HCT116 (cell line): ENCODE measurements at places on chromosomes 12 and 14.

DNA sequence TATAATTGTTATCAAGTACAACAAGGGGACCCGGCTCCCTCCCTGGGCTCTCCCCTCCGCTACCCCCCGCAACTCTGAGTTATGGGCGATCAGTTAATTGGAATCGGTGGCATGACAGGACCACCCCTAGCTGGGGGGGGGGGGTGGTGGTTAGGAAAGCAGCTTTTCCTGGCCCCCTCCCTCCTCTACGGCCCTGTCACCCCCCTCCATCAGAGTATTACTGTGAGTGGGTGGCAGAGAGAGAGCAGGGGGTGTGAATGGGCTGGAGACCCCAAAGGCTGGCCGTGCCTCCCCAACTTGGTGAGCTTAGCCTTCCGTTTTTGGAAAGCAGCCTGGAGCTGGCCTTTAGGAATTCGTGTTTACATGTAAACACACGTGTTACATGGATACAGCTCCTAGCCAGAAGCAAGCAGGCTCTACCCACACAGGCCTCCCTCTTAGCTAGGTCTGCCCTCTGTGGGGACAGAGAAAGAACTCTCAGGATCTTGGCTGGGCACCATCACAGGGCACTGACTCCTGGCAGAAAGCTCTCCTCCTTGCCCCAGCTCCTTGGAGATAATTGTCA lies 1.1 kb upstream of the HOXC4 start:
- no peaks in the 10 kb centered on the region for H3K27me3 ChIP-seq
- H3K4me1 ChIP-seq: no peaks in the 10 kb centered on the region
- H3K36me3 ChIP-seq: no peaks in the 10 kb centered on the region
- DNase-seq: no peak

GRCh38 chr12:70448371-70448770 lies 82.3 kb downstream of the KCNMB4 start:
- DNase-seq: no peak
- H3K27me3 ChIP-seq: no peaks in the 10 kb centered on the region
- no peaks in the 10 kb centered on the region for H3K36me3 ChIP-seq

DNA sequence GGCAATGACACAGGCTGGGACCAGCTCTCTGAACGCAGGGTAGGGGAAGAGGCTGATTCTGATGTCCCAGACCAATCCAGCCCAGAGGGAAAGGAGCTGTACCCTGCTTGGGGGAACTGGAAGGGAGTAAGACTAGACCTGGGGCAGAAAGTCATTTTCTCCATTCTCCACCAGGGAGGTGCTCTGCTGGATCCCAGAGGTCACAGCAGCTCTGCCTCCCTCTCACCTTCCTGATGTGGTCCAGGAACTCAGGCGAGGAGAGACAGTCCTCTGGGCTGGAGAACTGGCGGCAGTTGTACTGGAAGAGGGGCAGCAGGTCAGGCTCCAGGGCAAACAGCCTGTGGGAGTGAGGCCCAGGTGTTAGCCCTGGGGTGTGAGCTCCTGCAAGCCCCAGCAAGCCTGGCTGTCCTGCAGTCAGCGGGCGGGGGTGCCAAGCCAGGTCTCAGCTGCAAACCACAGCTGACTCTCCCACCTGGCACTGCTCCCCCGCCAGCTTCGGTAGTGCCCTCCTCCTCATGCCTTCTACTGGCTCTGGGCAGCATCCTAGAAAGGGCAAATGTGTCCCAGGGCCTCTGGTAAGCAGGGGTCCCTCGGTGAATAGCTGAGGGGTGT lies 1.9 kb downstream of the NGB start:
- H3K27ac ChIP-seq: no peak overlapping the region
- H3K4me3 ChIP-seq: no peak overlapping the region
- H3K27me3 ChIP-seq: no peaks in the 10 kb centered on the region
- no peak for DNase-seq
- H3K36me3 ChIP-seq: no peaks in the 10 kb centered on the region

- 0 out of 2 replicates have a peak overlapping the region, but pooled peaks have one; percentile 18 for H3K27ac ChIP-seq
- H3K36me3 ChIP-seq: no peaks in the 10 kb centered on the region
- H3K4me3 ChIP-seq: no peak overlapping the region
- H3K4me1 ChIP-seq: peaks cover 62% of the 10 kb centered on the region
- DNase-seq: no peak
Observed at GRCh38 chr12:46521145-46521544, 148.6 kb upstream of the SLC38A2 start.

GRCh38 chr14:75610834-75611233 lies 32.4 kb downstream of the FLVCR2 start:
- no peak for DNase-seq
- no peaks in the 10 kb centered on the region for H3K27me3 ChIP-seq
- H3K4me3 ChIP-seq: no peak overlapping the region
- no peaks in the 10 kb centered on the region for H3K36me3 ChIP-seq

DNA sequence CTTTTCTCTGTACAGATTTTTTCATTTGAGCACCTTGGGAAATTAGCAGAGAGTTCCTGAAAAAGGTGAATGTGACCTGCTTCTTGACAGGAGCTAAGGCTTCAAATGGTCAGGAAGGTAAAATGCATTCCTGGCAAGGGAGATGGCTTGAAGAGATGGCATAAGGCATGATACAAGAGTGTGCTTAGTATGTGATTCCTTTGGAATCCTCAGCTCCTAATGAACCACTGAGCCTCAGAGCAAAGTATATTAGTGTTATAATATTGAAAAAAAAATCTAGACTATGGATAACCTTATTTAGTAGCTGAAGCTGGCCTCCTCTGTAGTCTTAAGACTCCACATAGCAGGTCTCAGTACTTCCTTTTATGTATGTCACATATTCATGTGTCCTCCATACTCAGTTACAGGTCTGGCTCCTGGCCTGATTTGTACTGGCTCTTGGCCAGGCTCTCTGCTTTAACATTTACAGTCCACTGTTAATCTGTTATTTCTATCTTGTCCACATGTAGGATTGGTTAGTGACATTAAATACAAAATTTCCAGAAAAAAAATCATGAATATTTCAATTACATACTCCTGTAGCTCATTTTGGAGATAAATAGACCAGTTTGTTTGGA lies 17.9 kb downstream of the TOGARAM1 start:
- H3K27me3 ChIP-seq: no peaks in the 10 kb centered on the region
- no peak for DNase-seq
- no peak overlapping the region for H3K4me3 ChIP-seq
- no peaks in the 10 kb centered on the region for H3K36me3 ChIP-seq
- H3K4me1 ChIP-seq: no peaks in the 10 kb centered on the region

DNA sequence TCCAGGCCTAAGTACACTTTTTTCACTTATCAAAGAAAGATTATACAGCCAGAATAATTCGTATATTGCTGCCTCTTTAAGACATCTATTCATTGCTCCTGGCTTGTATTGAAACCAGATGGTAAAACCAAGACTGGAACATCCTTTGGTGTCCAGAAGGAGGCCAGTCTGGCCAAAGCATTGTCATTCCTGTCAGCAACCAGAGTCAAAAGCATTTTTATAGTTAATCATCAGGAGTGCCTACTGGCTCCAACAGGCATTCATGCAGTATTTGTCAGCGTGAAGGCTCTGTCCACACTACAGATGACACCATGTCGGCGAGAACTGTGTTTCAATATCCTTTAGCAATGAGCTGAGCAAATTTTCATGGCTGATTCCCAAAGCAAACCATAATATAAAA lies 118.0 kb upstream of the G2E3 start:
- no peak for DNase-seq
- no peak overlapping the region for H3K4me3 ChIP-seq
- H3K36me3 ChIP-seq: no peaks in the 10 kb centered on the region

- H3K4me1 ChIP-seq: peaks cover 11% of the 10 kb centered on the region; the same call in 1 of the 2 replicates
- H3K27ac ChIP-seq: no peak overlapping the region
- H3K27me3 ChIP-seq: no peaks in the 10 kb centered on the region
- H3K4me3 ChIP-seq: no peak overlapping the region
- no peaks in the 10 kb centered on the region for H3K36me3 ChIP-seq
Observed at GRCh38 chr12:46904406-46905238, 78.8 kb upstream of the SLC38A4 start.

DNA sequence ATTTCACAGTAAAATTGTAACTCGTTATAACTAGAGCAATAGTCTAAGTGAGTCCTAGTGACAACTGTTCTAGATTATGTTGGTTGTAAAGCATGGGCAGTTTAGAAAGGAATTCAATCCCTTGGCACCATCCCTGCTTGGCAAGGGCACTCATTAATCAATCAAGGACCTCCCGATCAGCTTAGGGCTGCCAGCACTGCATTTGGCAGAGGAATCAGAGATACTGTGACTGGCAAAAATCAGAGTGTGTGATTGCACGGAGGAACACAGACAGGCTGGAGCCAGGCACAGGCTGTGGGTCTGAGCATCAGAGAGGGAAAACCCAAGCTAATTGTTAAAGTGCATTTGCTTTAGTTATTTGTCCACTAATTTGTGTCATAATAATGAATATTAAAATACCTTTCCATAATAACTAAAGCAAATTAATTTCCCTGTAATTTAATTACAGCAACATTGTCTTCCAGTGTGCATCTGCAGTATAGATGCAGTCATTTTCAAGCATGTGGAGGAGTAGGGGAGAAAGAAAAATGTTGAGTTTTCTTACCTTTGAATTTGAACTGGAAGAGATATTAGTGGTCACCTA lies 3.2 kb upstream of the EGLN3 start:
- DNase-seq: no peak
- H3K4me1 ChIP-seq: peaks cover 25% of the 10 kb centered on the region
- no peaks in the 10 kb centered on the region for H3K36me3 ChIP-seq
- H3K4me3 ChIP-seq: no peak overlapping the region
- no peak overlapping the region for H3K27ac ChIP-seq
- H3K27me3 ChIP-seq: no peaks in the 10 kb centered on the region
